Dermis blood vessel endothelial cell (primary cell): ENCODE measurements at places on chromosomes 12 and 14.

- no peak for DNase-seq
Measured at GRCh38 chr12:103524238-103524875, 28.6 kb upstream of the C12orf42 start.

DNA sequence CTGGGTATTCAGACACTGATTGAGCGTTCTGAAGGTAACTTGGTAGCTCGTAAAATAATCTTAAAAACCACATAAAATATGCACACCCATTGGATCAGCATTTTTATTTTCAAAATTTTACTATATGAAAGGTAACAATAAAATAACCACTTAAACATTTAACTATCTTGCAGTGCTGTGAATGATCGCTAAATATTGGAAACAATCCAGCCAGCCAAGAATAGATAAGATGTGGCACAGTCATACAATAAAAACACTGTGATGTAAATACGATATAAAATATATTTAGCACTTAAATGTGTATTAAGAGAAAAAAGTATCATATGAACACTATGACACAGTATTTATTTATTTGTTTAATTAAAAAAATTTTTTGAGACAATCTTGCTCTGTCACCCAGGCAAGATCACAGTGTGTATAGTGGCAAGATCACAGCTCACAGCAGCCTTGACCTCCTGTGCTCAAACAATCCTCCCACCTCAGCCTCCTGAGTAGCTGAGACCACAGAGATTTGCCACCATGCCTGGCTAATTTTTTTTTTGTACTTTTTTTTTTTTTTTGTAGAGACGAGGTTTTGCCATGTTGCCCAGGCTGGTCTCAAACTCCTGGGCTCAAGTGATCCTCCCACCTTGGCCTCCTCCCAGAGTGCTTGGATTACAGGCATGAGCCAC is 39.4 kb downstream of the SDR9C7 start:
- no peak for DNase-seq

GRCh38 chr14:24566318-24566717 is 9.7 kb downstream of the CTSG start:
- DNase-seq, result no peak

GRCh38 chr12:4366090-4366489 is 13.4 kb downstream of the FGF23 start:
- DNase-seq, result no peak

- DNase-seq, result peak; percentile 6
Measured at GRCh38 chr12:130162267-130162666, at the start of gene FZD10. Gene FZD10 (plus strand): TSS chr12:130162464. CDS start chr12:130162943, 479 bp downstream.

DNA sequence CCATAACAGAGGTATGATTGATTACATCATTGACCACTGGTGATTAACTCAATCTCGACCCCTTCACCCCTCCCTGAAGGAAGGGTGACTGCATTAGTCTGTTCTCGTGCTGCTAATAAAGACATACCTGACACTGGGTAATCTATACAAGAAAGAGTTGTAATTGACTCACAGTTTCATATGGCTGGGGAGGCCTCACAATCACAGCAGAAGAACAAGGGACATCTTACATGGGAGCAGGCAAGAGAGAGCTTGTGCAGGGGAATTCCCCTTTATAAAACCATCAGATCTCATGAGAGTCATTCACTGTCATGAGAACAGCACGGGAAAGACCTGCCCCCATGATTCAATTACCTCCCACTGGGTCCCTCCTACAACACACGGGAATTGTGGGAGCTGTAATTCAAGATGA is 55.9 kb upstream of the TMCC3 start:
- DNase-seq, result no peak

DNA sequence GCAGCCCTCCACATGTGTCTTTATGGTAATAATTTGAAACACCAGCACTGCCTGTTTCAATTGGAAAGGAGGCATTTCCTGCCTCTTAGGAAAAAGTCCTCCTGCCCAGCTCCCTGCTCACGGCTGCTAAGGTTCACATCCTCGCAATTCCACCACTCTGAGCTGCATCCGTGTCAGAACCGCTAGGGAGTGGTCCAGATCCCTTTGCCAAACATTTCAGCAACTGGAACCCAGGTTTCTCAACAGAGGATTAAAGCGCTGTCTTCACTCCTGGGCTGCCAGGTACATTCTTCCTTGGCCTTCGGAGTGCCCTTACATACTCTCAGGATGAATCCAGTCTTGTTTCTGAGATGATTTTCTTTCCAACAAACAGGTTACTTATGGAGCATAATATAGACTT is 23.3 kb downstream of the C14orf132 start:
- DNase-seq, result no peak

GRCh38 chr12:10826258-10826657 is at the start of gene TAS2R10:
Gene TAS2R10 (minus strand): TSS chr12:10826358. CDS start chr12:10826269, 89 bp downstream.
- DNase-seq, result no peak

DNA sequence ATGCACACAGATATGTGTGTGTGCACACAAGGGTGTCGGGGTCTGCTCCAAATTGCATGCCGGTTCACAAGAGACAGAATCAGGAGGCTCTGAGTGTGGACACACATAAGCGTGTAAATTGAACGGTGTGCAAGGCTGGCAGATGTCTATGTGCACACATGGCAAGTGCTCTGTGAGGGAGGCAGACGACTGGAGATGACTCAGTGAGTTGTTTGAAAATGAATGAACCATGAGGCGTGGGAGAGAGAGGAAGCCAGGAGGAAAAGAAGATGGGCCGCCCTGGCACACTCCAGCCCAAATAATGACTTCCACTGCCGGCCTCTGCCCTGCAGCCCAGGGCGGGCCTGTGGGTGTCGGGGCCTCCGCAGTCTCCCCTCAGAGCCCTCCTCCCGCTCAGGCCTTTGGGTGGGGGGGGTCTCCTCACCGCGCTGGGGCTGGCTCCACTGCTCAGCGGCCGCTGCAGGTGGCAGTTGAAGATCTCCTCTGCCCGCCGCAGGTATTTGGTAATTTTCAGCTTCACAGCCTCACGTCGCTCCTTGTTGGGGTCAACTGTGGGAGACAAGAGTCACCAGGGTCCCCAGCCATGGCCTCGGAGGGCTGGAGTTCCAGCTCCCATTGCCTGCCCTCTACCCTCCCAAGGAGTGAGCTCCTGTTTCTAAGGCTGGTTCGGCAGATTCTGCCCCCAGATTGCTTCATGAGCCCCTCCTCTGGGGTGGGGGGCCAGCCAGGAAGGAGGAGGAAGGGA is 3.5 kb downstream of the RPS6KL1 start:
- DNase-seq, result peak; percentile 20

- DNase-seq, result no peak
Measured at GRCh38 chr14:39974036-39974435, 541.8 kb upstream of the FBXO33 start.

GRCh38 chr12:64243809-64244208 is 21.7 kb upstream of the KICS2 start:
- DNase-seq, result no peak

DNA sequence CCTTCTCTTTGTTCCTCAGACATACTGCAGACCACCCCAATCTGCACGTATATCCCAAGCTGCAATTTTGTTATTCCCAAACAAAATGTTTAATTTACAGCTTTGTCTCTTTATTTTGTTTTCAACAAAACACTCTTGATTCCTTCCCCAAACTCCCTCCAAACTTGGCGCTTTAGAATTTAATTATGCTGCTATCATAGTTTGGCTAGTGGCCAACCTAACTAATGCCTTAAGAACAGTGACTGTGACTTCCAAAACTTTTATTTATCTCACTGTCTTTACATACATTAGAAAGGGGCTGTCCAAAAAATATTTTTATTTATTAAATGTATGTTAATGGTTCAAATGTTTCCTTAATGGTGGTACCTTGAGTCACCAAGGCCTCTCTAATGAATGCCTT is 7.1 kb downstream of the TMBIM4 start:
- DNase-seq, result no peak

DNA sequence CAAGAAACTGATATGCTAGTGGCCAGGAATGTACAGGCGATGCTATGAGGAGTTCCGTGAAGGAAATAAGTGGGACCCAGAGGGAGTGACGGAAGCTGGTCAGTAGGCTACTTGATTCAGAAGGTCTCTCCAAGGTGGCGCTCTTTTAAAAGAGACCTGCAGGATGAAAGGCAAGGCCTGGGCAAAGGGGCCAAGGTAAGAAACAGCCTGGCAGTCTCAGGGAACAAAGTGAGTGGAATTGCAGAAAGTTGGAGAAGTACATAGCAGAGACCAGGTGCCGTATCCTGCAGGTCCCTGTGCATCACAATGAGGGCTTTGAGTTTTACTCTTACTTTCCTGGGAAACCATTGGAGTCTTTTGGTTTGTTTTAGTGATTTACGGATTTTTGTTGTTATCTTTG is 905.6 kb downstream of the BCL11B start:
- DNase-seq, result no peak

GRCh38 chr12:460261-461230 is 807 bp downstream of the B4GALNT3 start:
- DNase-seq, result no peak

GRCh38 chr12:2696136-2696535 is 98.6 kb upstream of the FKBP4 start:
- DNase-seq, result no peak

DNA sequence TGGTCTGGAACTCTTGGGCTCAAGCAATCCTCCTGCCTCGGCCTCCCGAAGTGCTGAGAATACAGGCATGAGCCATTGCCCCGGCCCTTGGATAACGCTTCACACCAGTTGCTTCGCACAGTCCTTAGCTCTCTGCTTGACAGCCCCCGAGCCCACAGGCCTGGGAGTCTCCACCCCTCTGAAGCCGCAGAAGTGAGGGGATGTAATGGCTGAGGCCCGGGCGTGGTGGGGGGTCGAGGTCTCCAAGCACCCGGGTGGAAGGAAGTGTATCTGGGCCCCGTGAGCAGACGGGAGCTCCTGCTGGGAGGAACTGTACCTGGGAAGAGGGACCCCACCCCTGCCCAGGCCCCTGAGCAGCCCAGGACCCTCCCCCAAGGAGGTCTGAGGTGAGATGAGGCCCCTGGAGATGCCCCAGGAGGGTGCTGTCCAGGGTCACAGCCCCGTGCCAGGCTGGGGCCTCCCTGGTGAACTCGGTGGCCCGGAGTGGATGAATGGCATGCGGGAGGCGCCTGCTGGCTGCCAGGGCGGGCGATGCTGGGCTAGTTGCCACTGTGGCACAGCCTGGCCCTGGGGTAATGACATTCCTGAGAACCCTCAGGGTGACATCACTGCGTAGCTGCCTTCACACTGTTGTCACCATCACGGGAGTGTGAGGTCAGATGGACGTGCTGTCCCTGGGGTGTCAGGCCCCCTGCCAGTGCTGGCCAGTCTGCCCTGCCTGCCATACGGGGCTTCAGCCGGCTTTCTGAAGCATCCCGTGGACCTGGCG is 48.9 kb downstream of the KIF26A start:
- DNase-seq, result no peak

- peak; percentile 32 for DNase-seq
Measured at GRCh38 chr14:52840877-52841276, 49.5 kb upstream of the GNPNAT1 start.

- no peak for DNase-seq
Measured at GRCh38 chr14:21041676-21042433, at the start of gene RNASE7. Gene RNASE7 (plus strand): TSS chr14:21042362. CDS start chr14:21042993, 631 bp downstream.

GRCh38 chr12:27382171-27382795 is 49.6 kb downstream of the BMAL2 start:
- DNase-seq, result no peak

- DNase-seq, result no peak
Measured at GRCh38 chr12:122538496-122538895, 11.4 kb downstream of the KNTC1 start.

DNA sequence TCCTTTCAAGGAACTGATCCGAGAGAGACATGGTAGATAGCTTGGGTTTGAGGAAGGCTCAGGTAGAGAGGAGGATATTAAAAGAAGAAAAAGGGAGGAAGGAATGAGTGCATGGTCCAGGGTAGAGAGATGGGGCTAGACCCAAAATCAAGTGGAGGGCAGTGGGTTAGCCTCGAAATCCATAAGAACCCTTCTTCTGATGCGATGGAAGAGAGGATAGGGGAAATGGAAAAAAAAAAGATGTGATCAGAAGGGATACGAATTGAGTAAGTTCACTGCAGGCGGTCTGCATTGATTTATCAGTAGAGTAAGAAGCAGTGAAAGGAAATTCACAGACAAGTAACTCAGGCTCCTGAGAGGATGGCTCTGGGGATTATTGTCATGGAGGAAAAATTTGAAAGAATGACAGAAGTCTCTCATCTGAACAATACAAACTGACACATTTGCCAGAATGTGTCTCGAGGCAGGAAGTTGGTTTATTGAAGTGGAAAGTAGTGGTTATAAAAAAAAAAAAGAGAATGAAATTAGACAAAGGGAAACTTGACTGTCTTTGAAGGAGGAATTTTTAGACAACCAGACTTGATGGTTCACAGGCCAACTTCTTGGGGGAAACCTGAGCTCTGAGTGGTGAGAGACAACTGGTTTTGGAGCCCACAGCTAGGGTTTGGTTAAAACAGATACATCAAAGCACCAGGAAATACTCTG is 10.2 kb downstream of the PPFIBP1 start:
- no peak for DNase-seq

DNA sequence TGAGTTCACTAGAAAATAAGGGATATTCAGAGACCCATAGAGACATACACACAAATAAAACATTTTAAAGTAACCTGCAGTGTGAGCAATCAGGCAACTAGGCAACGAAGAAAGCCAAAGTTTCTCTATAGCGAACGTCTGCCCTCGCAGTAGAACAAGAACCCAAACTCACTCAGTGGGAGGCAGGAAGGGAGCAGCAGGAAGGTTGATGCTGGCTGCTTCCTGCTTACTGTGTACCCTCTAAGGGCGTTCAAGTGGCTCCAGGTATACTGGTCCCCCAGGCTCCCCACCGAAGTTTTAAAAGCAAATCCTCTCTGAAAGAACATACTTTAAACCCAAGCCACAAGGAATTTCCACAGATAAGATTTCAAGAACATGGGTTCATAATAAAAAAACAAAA is 249.3 kb downstream of the FOXN3 start:
- DNase-seq, result peak; percentile 11
